Upper lobe of left lung (tissue), 6 donors: ENCODE measurements at places on chromosomes 3 and 15.

DNA sequence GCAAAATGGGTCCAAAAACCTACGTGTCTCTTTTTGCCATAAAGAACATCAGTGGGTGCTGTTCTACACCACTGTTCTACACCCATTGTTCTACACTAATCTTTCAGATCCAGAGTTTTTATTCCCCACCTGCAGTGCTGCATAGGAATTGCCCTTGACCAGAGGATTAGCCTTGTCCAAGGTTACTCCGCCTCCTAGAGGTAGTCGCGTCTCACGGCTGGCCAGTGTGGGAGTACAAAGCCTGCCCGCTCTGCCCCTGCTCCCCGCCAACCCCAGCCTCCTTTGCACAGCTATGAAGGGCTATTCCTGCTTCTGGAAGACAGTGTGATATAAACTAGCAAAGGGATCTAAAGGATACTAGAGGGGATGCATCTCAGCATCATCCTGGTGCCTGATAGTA is 222.1 kb upstream of the LMCD1 start:
- DNase-seq: no peak

GRCh38 chr3:191255156-191255555 is 56.1 kb downstream of the OSTN start:
- no peak for DNase-seq

DNA sequence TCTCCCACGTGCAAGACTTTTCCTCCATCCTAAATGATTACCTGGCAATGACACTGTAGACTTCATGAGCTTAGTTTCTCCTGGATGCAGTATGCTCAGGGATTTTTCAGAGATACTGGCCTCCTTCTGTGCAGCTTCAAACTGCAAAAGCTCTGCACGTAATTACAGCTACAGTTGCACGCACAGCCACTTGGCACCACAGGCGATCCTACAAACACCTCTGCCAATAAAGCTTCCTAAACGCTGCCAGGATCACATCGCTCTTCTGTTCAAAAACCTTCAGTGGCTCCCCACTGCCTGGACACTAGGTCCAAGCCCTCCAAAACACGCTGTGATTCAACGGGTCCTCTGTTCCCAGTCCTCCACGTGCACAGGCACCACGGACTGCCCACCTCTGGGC is 49.5 kb downstream of the NUP210 start:
- no peak for DNase-seq

- DNase-seq: no peak
These were observed 15.0 kb downstream of the FRMD4B start for GRCh38 chr3:69370901-69371301.

- DNase-seq: peak; percentile 87
These were observed 1.8 kb downstream of the HES1 start for GRCh38 chr3:194137506-194138474.

DNA sequence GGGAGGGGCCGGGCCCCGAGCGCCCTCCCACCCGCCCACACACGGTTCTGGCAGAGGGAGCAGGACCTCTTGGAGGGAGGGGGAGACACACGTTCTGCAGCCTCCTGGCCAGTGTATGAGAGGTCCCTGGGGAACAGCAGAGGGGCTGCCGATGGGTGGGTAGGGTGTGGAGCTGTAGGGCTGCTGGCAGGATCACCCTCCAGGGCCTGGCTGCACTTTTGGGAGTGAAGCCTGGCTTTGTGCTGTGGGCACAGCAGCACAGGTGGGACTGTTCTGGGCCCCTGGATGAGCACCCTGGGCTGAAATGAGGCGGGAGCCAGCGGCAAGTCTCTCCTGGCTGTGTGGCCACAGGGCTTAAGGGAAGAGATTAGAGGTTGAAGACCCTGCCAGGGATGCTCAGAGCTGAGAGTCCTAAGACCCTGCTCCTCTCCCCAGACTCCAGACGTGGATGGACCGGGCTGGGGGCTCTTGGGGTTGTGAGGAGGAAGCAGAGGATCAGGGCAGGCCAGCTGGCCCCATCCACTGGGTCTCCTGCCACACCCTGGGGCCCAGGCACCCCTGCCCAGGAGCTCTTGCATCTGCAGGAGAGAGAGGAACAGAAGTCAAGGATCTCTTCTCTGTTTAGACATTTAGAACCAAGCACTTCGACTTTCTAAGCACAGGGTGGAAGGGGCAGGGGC is 45.2 kb downstream of the RGMA start:
- DNase-seq: peak; percentile 35

DNA sequence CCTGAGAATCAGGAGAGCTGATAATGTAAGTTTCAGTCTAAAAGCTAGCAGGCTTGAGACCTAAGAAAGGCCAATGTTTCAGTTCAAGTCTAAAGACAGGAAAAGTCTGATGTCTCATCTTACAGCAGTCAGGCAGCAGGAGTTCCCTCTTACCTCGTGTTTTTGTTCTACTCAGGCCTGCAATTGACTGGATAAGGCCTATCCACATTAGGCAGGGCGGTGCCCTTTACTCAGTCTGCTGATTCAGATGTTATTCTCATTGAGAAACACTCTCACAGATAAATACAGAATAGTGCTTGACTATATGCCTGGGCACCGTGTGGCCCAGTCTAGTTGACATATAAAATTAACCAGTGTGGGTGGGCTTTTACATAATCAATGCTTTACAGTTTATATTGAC is 122.4 kb downstream of the NR1D2 start:
- no peak for DNase-seq

- DNase-seq: no peak
These were observed 2.0 kb downstream of the PXYLP1 start for GRCh38 chr3:141233457-141234161.

DNA sequence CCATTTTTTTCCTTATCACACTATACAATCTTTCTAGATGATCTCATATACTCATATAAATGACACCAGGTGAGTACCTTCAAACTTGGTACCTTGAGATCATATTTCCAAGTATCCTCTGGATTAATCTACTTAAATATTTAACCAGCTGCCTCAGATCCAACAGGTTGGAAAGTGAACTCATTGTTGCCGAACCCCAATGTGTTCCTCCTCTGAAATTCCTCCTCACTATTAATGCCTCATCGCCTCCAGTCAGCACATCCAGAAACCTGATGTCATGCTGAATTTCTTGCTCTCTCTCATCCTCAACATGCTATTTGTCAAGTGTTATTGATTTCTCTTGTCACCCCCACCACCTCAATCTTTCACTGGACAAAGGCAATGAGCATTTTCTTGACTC is 221.8 kb downstream of the FMN1 start:
- no peak for DNase-seq

- DNase-seq: no peak
These were observed 8.8 kb upstream of the LRCH3 start for GRCh38 chr3:197782230-197782629.

GRCh38 chr3:70273492-70273891 is 38.9 kb downstream of the MDFIC2 start:
- DNase-seq: no peak

DNA sequence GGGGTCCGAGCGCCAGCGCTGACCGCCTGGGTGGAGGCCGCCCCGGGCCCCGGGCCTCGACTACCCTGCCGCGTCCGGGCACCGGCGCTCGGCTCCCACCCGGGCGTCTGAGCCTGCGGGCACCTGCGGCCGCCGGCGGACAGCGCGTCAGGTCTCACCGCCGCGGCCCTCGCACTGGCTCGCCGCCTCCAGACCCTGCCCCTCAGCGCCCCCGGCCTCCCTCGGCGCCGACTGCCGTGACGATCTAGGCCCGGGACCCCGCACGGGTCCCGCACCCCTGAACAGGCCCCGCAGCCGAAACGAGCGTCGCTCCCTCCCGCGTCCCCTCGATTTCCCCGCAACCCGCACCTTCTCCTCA is 297 bp downstream of the PRC1 start:
- DNase-seq: peak; percentile 88

GRCh38 chr3:134654031-134654430 is 3.2 kb upstream of the KY start:
- no peak for DNase-seq

DNA sequence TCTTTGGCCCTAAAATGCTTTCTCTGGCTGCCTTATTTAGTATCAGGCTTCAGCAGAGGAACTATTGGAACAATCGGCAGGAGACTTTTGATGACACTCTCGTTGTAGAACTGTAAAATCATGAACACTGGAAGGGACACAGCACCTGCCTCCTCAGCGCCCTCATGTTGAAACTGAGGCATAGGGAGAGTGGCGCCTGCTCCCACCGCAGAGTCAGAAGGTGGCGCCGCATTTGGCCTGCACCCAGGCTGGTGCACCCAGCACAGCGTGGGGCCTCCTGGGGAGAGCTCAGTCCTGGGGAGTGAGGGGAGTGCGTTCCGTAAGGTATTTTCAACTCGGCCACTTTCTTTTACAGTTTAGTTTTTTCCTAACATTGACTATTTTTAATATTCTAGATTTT is 78.2 kb upstream of the BLM start:
- DNase-seq: peak; percentile 36
